Kidney epithelial cell (primary cell): ENCODE measurements at places on chromosomes 16 and 17.

DNA sequence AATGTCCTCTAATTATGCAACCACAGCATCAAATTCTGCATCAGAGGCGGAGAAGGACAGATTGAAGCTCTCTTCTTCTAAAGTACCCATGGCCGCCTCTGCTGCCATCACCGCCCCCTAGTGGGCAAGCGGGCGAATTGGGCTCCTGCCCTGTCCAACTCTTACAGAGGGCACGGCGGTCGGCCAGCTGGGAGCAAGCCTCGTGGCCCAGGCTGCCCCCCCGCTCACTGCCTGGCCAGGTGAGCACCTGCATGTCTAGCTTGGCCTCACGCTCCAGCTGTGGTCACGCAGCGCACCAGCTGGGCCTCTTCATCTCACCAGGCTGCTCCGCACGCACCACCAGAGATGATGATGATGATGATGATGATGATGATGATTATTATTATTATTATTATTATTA is 146.1 kb upstream of the TOM1L1 start:
- no peak for DNase-seq

DNA sequence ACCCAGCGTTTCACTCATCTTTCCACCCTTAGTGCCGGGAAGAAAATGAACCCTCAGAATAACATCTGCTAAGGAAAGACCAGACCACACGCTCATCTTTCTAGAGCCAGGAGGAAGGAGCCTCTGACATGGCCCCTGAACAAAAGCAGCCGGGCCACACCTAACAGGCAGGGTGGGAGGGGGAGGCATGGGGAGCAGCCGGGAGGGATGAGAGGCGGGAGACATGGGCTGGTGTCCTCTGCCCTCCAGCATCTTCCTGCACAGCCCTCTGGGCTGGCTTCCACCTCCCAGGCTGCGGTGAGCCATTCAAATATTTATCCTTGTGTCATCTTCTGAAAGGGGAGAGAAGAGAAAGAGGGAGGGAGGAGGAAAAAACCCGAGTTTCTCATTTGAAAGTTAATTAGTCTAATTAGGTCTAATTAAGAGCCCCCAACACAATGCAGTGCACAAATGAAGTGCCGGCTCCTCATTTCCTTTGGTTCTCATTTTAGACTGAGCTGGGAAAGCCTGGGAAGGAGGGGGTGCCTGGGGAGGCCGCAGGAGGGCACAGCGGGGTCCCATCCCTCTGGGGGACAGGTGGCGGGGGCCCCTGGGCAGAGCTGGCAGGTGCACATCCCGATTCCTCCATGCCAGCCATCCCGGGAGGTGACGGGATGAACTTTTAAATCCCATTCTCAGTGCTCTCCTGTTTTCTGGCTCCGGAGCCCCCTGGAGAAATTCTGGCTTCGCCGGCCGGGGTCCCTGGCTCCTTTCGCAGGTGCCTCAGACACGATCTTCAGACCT is 90.5 kb downstream of the ENGASE start:
- no peak for DNase-seq

DNA sequence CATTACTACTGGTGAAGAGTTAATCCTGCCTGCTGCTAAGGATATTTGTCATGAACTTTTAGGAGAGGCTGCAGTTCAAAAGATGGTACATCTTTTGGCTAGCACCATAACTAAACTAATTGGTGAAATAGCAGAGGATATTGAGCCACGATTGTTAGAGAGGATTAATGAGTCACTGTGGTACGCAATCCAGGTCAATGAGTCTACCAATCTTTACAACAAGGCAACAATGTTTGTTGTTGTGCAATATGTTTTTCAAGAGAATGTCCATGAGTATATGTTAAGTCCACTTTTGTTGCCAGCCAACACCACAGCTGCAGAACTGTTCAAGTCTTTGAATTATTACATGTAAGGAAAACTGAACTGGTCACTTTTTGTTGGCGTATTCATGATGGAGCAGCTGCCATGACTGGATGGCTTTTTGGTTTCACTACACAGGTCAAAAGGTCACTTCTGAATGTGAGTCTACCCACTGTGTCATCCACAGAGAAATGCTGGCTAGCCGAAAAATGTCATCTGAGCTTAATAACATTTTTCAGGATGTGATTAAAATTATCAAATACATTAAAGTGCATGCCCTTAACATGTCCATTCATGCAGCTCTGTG is 402.6 kb upstream of the KIF2B start:
- DNase-seq, result no peak

DNA sequence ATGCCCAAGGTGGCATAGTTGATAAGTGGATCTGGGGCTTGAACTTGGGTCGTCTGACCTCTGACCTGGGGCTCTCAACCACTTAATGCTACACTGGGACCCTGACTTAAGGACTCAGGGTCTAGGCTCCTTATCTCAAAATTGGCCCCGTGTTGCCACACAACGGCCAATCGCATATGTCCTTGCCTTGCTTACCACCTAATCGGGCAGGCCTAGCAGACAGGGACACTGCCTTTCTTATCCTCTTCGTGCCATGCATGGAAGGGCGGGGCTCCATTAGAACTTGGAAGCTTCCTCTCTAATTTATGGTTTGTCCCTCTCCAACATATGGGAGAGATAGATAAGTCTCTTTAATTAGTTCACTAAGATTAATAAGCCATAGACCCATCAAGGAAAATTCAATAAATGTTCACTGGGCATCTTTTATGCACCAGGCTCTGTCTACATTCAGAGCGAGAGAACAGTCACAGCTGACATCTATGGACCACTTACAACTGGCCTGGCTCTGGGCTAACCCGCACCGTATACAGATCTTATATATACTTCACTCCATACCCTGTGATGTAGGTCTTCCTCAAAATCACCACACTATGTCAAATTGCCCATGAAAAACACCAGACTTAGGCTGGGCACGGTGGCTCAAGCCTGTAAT is 35.1 kb downstream of the CDH1 start:
- no peak for DNase-seq

DNA sequence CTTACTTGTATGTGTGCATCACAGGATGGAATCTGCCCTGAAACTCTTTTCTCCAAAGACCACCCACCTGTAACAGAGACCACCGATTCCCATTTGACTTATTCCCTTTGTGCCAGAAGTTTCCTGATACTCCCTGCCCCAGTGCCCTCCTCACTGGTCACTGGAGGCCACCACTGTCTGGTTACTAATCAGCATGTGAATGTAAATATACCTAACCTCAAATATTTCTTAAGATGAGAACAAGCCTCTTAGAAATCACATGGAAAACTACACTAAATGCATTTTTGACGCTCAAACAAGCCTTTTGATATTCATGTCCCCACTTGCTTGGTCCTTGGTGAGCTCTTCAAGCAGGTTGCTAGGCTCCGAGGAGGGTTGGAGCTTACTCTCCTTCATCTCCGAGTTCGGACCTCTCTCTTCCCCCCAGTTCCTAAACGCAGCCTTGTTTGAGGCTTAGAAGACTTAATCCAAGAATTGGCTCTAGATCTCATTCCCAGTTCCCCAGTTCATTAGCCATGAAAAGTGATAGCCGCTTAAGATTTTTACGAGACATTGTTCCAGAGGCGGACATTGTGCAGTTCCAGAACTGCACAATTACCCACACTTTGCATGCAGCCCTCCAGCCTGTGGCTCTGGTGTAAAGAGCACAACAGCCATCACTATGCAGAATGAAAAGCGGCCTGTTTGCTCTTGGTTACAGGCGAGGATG is 579.2 kb upstream of the PSMD7 start:
- no peak for DNase-seq

- no peak for DNase-seq
These were observed 24.2 kb downstream of the TOM1L2 start for GRCh38 chr17:17947966-17948365.

- no peak for DNase-seq
These were observed 58.3 kb downstream of the RAI1 start for GRCh38 chr17:17739388-17740066.

- no peak for DNase-seq
These were observed 794 bp downstream of the SMG6 start for GRCh38 chr17:2302778-2303203.

DNA sequence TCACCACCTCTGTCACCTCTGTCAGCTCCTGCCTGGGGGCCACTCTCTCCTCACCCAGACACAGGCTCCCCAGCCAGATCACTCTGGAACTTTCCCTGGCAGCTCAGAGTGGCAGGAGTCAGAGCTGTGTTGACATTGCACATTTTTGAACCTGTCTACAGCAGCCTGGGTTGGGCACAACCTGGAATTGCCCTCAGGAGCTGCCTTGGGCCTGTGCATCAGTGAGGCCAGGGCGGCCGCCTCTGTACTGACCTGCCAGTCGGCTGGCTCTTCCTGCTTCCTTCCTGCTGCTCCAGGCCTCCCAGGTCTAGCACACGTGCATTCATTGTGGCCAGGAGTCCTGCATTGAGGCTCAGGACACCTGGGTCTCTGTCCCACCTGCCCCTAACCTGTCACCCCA is 14.2 kb upstream of the TMEM11 start:
- DNase-seq, result no peak

DNA sequence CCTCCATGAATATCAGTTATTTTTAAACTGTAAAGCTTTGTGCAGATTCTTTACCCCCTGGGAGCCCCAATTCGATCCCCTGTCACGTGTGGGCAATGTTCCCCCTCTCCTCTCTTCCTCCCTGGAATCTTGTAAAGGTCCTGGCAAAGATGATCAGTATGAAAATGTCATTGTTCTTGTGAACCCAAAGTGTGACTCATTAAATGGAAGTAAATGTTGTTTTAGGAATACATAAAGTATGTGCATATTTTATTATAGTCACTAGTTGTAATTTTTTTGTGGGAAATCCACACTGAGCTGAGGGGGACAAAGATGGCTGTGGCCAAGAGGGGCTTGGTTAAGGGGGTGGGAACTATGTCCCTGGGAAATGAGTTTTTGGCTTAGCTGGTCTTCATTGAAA is 2.3 kb downstream of the CCL11 start:
- no peak for DNase-seq

GRCh38 chr17:73546770-73547536 is 97.3 kb downstream of the SDK2 start:
- no peak for DNase-seq

DNA sequence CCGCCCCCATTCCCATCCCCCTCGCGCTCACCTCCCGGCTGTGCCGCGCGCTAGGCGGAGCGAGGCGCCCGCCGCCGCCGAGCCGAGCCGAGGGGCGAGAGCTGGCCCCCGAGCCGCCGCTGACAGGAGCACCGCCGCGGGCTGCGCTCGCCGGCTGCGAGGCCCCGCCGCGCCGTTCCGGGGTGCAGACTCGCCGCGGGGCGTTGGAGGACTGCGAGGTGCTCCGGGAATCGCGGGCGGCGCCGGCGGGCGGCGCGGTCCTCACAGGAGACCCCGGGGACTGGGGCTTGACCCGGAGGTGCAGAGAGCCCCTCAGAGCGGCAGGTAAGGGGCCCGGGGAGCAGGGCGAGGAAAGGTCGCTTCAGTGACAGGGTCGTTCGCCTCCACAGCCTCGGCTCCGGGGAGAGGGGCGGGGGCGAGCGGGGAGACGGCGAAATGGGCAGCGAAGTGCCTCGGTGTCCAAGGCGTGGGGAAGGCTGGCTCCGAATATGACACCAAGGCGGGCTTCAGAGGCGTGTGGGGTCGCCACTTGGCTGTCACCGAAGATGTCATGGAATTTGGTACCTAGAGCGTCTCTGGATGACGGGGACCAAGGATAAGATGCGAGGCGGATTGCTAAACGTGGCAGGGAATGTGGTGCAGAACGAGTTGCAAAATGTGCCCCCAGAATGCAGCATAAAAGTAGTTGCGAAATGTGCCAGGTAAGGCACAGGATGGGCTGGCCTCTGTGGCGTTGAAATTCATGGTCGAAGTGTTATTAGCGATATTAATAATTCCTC is 580 bp downstream of the TANC2 start:
- no peak for DNase-seq

DNA sequence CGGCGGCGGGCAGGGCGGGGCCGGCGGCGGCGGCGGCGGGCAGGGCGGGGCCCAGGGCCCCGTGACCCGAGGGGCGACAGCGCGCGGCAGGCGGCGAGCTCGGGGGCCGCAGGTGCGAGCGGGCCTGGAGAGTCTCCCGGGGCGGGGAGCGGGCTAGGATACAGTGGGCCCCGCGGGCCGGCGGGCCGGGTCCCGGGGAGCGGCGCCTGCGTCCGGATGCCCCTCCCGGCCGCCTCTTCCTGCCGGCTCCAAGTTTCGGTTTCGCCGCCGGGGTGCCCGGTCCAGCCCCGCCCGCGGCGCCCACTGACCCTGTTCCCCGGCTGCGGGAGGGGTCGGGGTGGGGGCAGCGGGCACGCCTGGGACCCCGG is at the start of gene RNF213:
Gene RNF213 (plus strand): TSS at position 62 of the 368 bp plus-strand sequence. CDS start 2,830 bp downstream, outside the sequence.
- no peak for DNase-seq

GRCh38 chr17:57975044-57975443 is 13.0 kb downstream of the VEZF1 start:
- DNase-seq, result no peak

GRCh38 chr17:17822189-17822588 is 14.6 kb downstream of the SREBF1 start:
- DNase-seq, result no peak

GRCh38 chr16:68491576-68491950 is 43.3 kb upstream of the SMPD3 start:
- DNase-seq, result no peak

- DNase-seq, result no peak
These were observed 399.7 kb downstream of the CPPED1 start for GRCh38 chr16:12403746-12404658.

DNA sequence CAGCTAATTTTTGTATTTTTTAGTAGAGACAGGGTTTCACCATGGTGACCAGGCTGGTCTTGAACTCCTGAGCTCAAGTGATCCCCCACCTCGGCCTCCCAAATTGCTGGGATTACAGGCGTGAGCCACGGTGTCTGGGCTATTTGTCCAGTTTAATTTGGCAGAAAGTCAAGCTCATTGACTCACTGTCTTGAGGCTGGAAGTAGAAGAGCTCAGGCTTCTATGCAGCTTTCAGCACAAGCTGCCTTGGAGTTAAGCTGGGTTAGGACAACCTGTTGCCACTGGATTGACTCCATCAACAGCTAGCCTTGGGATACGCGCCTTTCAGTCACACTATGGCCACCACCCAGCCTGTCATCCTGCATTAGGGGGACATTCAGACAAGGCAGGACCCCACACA is 76.2 kb upstream of the DNAH17 start:
- DNase-seq, result no peak

GRCh38 chr16:69873783-69874182 is 77.4 kb upstream of the CLEC18A start:
- no peak for DNase-seq

DNA sequence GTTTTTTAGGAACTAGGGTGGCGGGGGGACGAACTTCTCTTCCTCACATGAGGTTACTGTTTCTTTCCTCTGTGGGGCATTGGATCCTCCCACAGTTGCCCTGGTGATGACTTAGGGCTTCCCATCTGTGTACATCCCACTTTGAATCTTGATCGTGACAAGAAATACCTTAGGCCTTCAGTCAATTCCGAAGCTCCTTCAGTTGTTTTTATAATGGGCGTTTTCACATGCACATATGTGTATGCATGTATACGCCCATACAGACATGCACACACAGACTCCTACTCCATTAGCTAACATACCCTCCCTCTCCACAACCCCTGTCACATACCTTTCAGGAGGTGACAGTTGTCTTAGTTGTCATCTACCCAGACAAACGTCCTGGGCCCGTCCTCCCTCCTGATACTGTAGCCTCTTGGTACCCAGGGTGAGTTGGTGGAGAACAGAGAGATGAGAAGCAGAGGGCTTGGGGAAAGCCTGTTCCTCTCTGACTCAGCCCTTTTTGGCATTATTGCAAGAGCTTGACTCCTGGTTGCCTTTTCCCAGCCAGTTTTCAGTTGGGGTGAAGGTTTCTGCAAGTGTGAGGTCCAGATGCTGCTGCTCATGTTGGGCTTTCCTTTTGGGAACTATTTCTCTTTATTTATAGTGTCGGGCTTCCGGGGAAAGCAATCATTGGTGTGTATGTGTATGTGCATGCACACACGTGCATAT is 2.2 kb upstream of the AOC2 start:
- no peak for DNase-seq
